Type B pancreatic cell (in vitro differentiated cells): ENCODE measurements at places on chromosomes 4 and X. TPM values are rescaled to one million over a fixed set of nuclear protein-coding genes. Genes with fewer than 3 reads are reported as not detected.

Gene GPRASP1
- total RNA-seq: 2.8 and 8.3 TPM in 2 replicates

GRCh38 chrX:531611-531936 is 99.0 kb upstream of the SHOX start:
- DNase-seq: no peak

Gene NIPAL1
- 13.9 and 44.6 TPM in 2 replicates for total RNA-seq

Gene GUCY1A1
- total RNA-seq: 6.2 and 8.6 TPM in 2 replicates

- DNase-seq: no peak
Observed at GRCh38 chr4:4460759-4461158, 73.9 kb downstream of the NSG1 start.

DNA sequence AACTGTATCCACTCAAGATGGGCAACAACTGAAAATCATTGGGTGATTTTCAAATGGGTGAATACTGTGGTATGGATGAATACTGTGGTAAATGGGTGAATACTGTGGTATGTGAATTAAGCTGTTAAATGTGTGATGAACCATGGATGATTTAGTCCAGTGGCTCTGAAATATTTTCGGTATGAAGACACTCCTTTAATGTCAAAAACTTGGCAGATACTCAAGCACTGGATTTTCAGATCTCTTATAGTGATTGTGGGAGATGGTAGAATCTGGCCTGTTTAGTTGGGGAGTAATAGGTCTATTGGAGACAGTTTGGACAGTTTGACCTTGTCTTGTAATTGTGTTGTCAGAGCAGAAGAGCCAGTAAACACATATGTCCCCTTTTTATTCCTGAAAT is 45.7 kb downstream of the SSX7 start:
- no peak for DNase-seq

Gene OPN1MW
- not detected in 2 replicates for total RNA-seq

DNA sequence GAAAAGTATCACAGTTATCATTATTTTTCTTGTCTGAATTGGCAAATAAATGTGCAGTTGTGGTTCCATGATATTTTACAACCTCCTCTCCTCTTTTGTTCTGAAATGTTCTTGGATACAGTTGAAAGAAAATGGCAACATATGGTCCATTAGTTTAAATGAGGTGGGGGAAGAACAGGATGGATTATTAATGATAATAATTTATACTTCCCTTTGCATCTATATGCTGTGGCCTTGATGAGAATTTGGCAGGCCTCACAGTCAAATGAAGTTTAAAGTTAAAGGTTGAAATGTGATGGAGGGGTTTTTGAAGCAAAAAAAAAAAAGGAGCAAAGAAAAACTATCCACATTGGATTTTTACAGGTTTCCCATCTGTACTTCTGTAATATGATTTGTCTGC is 946.3 kb upstream of the INTU start:
- no peak for DNase-seq

Gene SUPT20HL2
- total RNA-seq: not detected in 2 replicates

- DNase-seq: no peak
Observed at GRCh38 chr4:52889354-52889753, 27.2 kb downstream of the RASL11B start.

DNA sequence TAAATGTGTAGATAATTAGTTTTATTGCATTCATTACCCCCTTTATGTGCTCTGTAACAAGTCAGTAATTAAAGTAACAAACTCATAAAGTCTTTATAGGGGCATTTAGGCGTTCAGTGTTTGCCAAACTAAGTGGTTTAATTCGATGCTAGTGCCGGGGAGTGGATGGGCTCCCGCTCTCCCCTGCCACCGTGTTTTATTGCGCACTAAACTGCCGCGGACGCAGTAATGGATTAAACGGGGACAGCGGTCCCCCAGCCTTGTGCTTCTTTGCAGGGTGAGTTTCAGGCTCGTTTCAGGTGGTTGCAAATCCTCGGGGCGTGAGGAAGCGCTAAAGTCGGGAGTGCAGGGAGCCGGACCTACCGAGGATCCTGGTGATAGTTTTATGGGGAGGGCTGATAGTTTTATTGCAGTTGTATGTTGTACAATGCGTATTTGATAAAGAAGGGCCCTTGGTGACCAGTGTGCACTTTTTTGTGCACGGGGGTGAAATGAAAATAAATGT is 1.6 kb upstream of the PHOX2B start:
- DNase-seq: no peak

Gene TMEM31
- total RNA-seq: 0.87 TPM in 1 of 2 replicates, not detected in the other

GRCh38 chr4:82865592-82865991 is 25.4 kb downstream of the SEC31A start:
- no peak for DNase-seq

- DNase-seq: no peak
Observed at GRCh38 chrX:38138900-38139299, 81.8 kb downstream of the SRPX start.

Gene ZFX
- 68.8 and 79.7 TPM in 2 replicates for total RNA-seq

- no peak for DNase-seq
Observed at GRCh38 chr4:72966652-72967051, 102.9 kb downstream of the COX18 start.

GRCh38 chr4:103012551-103012950 is 7.0 kb downstream of the SLC9B1 start:
- no peak for DNase-seq

- no peak for DNase-seq
Observed at GRCh38 chr4:38804654-38805295, at the start of gene TLR1. Gene TLR1 (minus strand): TSS chr4:38804791. CDS start chr4:38798831, 5,960 bp downstream.

Gene NAT8L
- total RNA-seq: 9.6 and 14.9 TPM in 2 replicates

Gene CENPVL1
- total RNA-seq: 0.33 and 0.85 TPM in 2 replicates

GRCh38 chr4:41701983-41702382 is 46.5 kb downstream of the PHOX2B start:
- no peak for DNase-seq

- DNase-seq: no peak
Observed at GRCh38 chr4:15735536-15735935, 32.7 kb downstream of the BST1 start.

GRCh38 chr4:83657336-83657735 is 121.4 kb downstream of the GPAT3 start:
- DNase-seq: no peak

- no peak for DNase-seq
Observed at GRCh38 chrX:136322064-136322463, 21.3 kb downstream of the ADGRG4 start.

GRCh38 chrX:124619710-124620109 is 273.3 kb downstream of the SH2D1A start:
- no peak for DNase-seq

GRCh38 chrX:126819429-126819828 is at the start of gene PRR32:
Gene PRR32 (plus strand): TSS chrX:126819729. CDS start chrX:126819844, 115 bp downstream.
- no peak for DNase-seq

Gene NCAPG
- total RNA-seq: 11.8 and 46.0 TPM in 2 replicates

DNA sequence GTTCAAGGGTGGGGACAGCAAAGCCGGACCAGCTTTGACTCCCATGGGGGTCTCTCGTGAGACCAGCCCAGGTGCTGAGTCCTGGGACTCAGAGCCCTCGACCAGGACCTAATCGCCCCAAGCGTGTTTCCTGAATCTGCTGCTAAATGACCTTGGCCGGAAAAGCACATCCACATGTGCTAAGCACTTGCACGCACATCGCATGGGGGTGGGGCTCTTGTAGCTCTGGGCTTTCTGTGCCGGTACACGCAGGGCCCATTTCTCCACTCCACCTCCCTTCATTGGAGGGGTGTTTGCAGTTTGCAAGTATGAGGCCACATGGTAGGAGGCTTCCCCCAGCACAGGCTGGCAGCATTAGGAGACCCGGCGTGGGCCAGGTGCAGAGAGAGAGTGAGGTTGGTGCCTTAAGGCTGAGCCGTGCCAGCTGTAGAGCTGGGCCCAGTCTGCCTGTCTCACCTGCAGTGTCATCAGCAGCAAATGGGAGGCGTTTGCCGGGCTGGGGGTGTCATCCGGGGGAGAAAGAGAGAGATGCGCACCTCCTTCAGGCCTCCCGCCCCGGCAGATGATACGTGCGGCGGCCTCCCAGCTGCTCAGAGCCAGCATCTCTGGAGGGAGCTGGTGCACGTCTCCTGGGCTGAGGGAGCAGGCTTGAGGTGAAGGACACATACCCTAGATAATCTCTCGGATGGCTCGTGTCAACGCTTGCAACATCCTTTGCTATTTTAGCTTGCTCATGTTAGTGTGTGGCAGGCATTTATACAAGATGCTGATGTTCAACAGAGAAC is 45.2 kb upstream of the CLCN4 start:
- DNase-seq: no peak

- DNase-seq: no peak
Observed at GRCh38 chr4:189071241-189071640, 869.4 kb upstream of the FRG1 start.

DNA sequence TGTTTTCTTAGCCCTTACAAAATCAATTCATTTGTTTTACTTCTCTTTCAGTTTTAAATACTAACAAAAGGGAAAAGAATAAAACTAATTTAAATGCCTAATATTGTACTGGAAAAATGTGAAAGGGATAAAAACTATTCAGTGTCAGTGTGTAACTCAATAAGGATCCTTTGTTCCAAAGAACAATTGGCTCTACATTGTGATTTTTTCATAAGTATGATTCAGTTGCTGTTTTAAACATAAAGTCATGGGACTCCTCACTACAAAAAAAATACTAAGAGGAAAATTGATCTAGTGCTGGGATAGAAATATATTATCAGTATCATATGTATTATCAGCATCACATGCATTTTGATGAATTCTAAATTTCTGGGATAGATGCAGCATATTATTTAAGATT is 199.4 kb upstream of the TRAM1L1 start:
- DNase-seq: no peak

Gene RHOXF2
- total RNA-seq: not detected in 2 replicates

GRCh38 chr4:176271749-176272148 is 2.7 kb upstream of the ASB5 start:
- DNase-seq: no peak

Gene SNCA
- 10.3 and 16.6 TPM in 2 replicates for total RNA-seq

DNA sequence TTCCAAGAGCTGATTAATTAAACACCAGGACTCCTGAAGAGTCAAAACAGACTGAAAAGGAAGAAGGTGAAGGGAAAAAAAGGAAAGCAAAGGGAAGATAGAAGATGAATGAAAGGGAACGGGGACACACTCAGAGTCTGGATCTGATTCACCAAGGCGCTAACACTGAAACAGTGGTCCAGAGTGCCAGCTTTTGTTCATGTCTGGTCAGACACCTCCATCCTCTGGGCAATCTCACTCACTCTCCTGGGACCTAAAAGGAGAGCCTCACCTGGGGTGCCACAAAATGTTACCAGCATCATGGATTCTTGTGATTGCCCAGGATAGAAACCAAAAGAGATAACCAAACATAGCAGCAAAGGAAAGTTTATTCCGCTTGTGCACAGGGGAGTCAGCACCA is 120.3 kb upstream of the AFF2 start:
- no peak for DNase-seq

- DNase-seq: no peak
Observed at GRCh38 chr4:158161551-158162354, 11.1 kb downstream of the GASK1B start.

DNA sequence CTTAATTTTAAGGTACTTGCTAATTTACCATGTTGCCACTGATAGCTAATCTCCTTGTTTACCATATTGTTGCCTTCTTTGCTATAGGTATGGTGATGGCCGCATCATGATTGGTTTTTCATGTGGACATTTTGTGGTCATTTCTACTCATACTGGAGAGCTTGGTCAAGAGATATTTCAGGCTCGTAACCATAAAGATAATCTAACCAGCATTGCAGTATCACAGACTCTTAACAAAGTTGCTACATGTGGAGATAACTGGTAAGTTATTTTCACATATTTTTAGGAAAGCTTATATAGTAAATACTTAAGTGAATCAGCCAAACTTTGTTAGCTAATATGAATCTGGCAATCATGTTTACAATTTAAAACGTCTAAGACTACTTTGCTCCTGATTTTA is 23.1 kb downstream of the WDR19 start:
- no peak for DNase-seq

DNA sequence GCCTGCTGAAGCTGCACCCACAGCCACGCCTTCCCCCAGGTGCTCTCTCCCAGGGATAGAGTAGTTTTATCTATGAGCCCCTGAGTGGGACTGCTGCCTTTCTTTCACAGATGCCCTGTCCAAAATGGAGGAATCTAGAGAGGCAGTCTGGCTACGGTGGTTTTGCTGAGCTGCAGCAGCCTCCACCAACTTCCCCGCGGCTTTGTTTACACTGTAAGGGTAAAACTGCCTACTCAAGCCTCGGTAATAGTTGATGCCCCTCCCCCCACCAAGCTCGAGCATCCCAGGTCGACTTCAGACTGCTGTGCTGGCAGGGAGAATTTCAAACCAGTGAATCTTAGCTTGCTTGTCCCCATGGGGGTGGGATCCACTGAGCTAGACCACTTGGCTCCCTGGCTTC is 84.5 kb downstream of the PRKG2 start:
- no peak for DNase-seq

GRCh38 chr4:140271553-140271952 is 101.9 kb upstream of the SCOC start:
- DNase-seq: no peak

GRCh38 chr4:26611885-26612284 is 28.0 kb downstream of the TBC1D19 start:
- DNase-seq: no peak

Gene GABRG1
- total RNA-seq: 0.48 and 0.88 TPM in 2 replicates
